Inflammatory macrophage treated with lipopolysaccharide for 4 hours (primary cell): ENCODE measurements at places on chromosomes 6 and 20.

- DNase-seq, result no peak
These were observed 546.6 kb downstream of the CD83 start for GRCh38 chr6:14664112-14664601.

GRCh38 chr6:138509371-138509770, 10.1 kb upstream of the NHSL1 start:
- peak; percentile 63 for DNase-seq

GRCh38 chr20:43765916-43766315, 39.1 kb upstream of the GTSF1L start:
- DNase-seq, result no peak

- DNase-seq, result no peak
These were observed 74.0 kb downstream of the IGF2R start for GRCh38 chr6:160042788-160043301.
